Hematopoietic multipotent progenitor cell treated with erythropoietin and hydrocortisone succinate and interleukin-3 and kit ligand, for 17 days (in vitro differentiated cells): ENCODE measurements at places on chromosomes 7 and 10.

GRCh38 chr7:131629217-131629882 is 72.9 kb upstream of the PODXL start:
- no peak for DNase-seq

GRCh38 chr10:60148266-60148840 is 241.3 kb downstream of the ANK3 start:
- no peak for DNase-seq

DNA sequence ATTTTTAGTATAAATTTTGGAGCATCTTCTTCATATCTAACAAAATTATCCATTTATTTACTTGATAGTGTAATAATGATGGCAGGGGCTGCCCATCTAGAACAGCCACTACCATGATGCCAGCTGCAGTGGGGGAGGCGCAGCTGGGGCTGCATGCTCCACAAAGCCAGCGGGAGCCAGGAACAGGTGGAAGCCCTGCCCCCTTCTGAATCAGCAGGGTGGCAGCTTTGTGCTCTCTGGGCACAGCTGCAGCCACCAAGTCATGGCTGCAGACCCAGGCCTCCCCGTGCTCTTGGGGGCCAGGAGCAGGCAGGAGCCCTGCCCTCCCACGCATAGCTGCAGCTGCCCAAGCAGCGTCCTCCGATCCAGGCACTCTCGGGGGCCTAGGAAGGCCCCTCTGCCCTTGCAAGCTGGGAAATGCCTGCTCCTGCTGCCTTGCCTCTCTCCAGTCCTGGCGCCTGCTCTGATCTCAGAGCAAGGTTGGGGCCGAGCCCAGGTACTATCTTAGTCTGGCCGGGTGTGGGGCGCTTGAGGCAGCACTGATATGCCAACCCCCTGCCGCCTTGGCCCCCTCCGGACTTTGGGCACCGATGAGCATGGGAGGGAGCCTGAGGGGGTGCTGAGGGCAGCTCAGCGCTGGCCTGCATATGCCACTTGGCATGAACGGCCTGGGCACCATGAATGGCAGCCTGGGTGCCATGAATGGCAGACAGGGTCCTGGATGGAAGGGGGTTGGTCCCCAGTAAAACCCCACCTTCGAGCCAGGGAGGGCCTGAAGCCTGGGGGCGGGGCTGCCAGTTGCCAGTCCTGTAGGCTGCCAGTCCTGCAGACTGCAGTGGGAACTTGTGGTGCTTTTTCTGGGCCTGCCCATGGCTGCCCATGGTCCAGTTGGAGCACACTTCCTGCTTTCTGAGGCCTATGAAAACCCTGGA is 1110.8 kb upstream of the POT1 start:
- no peak for DNase-seq

DNA sequence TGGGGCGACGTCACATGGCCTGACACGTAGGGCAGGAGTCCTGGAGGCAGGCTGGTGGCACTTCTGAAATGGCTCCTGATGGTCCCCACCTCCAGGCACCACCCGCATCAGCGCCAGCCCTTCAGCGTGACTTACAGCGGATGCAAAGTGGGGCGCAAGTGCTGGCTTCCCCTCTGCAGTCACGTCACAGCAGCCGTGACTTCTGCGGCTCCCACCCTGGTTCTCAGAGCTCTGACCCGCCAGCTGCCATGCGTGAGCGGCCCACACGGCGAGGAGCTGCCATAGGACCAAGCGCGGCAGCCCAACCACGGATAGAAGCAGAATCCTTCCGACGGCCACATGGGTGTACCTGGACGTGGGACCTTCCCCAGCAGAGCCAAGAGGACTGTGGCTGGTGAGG is 159.0 kb downstream of the ELFN1 start:
- DNase-seq, result no peak

GRCh38 chr10:125982260-125982948 is 86.0 kb downstream of the FANK1 start:
- DNase-seq, result peak; percentile 75

GRCh38 chr10:15189133-15189885 is 20.8 kb upstream of the NMT2 start:
- no peak for DNase-seq

DNA sequence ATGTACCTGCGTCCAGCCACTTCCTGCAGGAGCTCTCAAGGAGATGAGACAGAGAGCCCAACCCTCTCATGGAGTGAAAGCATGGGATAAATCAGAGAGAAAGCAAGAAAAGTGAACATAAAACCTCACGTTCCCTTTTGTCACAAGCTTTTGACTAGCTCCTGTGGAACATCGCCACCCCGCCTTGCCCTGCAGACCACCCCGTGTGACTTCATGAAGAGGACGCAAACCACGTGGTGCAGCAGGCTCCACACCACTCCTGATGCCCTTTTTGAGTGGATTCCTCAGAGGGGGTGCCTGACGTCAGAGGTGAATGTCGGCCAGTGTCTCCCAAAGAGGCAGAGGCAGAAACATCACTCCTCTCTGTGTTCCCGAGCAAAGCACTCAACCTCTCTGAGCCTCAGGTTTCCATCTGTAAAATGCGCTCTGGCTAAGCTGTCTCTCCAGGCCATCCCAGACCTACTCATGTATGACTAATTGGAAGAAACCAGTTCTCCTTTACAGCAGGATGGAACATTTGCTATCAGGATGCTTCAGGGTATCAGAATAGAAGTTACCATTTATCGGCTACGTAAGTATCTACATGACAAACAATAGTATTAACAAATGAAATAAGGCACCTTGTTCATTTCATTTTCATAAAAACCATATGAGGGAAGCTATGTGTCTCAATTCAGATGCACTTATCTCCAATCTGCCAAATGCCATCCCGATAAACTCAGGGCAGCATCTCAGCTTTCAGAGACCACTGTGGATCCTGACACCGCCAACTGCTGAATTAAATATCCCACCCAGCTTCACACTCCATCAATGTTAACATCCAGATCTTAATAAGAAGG is 5.3 kb downstream of the ZNF488 start:
- DNase-seq, result no peak

DNA sequence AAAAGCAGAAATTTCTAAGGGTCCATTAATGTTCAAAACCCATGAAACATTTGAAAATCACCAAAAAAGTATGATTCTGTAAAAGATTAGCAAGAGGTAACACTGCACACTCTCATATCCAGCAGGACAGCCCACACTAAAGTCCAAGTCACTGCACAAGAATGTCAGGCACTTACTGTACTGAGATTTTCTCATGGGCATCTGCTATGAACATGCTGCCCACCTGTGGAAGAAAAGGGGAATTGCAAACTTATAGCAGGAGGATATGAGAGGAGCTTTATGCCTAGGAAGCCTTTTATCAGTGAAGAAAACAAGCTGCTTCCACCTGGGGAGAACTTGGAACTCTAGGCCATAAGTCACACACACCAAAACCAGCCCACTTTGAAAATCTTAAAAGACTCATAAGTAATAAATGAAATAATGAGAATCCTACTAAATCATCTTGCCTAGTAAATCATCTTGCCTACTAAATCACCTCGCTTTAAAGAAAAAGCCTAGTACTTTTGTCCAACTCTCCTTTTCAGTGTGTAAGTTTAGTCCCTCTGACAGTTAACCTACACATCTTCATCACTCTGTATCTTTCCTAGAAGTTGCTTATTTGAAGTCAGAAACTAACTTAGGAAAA is 46.1 kb downstream of the ARMH3 start:
- peak; percentile 88 for DNase-seq

DNA sequence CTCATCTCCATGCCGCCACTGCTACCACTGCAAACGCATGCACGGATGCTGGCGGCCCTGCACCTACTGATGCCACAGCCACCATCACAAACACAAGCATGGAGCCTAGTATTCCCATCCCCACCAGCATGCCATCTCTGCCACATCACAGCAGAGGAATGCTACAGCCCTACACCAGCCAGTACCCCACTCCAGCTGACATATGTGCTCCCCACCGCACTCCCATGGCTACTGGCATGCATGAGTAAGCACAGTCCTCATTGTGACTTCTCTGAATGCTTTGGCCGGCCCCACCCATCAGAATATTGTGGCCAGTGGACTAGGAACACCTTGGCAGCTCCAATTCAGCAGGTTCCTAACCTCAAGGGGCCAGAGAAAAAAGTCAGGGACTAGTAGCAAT is 705.5 kb downstream of the POM121L12 start:
- no peak for DNase-seq

- no peak for DNase-seq
Observed at GRCh38 chr10:83612050-83612449, 527.3 kb upstream of the GHITM start.

DNA sequence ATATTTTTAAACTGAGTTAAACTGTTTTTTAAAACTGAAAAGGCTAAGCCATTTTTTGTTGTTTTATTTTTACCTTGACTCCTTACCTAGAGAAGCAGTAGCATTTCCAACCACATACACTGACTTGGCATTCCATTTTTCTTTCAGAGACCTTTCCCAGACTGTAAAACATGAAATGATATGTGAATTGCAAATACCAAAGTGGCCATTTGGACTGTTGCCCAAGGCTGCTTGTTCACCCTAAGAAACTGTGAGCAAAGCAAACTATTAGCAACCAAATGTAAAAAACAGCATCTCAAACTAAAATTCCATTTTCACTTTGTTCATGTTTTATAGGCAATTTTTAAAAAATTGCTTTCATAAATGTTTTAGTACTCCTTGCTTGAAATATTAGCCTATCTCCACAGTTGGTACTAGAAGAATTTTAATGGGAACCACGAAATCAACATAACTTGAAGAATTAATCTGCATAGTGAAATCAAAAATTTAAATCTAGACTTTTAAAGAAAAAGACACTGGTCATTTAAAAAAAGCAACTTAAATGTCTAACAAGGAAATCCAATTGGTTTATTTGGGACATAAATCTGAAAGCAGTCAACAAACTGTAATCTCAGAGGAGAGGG is 10.8 kb downstream of the UROS start:
- peak; percentile 50 for DNase-seq

GRCh38 chr7:101838837-101839483 is 21.5 kb downstream of the CUX1 start:
- DNase-seq, result no peak

DNA sequence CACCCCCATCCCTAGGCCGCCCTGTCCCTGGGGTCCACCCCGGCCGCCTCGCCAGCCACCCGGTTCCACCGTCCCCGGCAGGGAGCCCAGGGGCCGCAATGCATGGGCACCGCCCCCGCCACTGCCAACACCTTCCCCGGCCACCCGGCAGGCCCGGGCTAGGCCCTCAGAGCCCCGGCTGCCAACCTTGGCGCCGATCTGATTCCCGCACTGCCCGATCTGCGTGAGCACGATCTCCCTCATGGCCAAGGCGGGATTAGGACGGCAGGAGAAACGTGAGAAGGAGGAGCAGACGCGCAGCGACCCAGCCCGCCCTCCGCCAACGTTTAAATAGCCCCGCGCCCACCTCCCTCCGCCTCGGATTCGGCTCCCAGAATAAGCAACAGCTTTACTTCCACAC is at the start of gene TUBB8:
Gene TUBB8, minus strand, starts transcription at position 301 of the 400 bp plus-strand sequence. Its CDS starts 58 bp downstream, at position 243.
- DNase-seq, result no peak

DNA sequence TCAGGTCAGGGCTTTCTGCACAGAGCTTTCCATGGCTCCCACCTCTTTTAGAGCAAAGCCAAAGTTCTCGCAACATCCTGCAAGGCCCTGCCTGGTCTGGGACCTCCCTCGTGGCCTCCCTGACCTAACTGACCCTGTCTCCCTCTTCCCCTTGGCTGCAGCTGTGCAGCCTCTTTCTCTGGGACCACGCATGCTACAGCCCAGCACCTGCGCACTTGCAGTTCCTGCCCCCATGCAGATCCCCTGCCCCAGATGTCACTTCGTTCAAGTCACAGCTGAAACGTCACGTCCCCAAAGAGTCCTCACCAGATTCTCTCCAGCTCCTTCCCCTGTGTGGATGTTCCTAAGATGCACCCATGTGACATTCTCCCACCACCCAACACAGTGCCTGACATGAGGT is 61.2 kb upstream of the ZNF716 start:
- no peak for DNase-seq

- DNase-seq, result no peak
Observed at GRCh38 chr7:128708824-128709223, 30.3 kb upstream of the CALU start.

GRCh38 chr7:27670676-27671075 is 8.0 kb upstream of the HIBADH start:
- no peak for DNase-seq

GRCh38 chr7:130874071-130874915 is 140.3 kb upstream of the KLF14 start:
- DNase-seq, result no peak

DNA sequence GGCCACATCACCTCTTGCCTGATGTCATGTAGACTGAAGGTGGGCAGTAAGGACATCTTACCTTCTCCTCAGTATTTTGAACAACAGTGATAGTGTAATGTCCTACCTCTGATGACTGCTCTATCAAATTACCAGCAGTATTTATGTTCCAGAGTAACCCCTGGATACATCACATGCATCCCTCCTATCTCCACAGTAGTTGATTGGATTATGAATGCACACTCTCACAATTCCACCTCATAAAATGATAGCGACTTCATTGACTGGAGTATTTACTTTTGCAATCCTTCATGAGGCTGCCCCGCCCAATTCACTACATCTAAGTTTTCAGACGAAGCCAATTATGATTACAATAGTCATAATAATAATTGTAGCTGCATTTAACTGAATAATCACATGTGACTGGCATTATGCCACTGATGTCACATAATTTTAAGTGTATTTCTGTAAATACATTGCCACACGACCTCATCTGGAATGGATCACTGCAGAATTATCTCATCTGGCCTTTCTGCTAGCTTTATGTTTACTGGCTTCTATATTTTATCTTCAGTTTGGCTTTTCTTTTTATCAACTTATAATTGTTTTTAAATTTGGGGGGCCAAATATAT is 268.9 kb downstream of the SLC25A13 start:
- no peak for DNase-seq

DNA sequence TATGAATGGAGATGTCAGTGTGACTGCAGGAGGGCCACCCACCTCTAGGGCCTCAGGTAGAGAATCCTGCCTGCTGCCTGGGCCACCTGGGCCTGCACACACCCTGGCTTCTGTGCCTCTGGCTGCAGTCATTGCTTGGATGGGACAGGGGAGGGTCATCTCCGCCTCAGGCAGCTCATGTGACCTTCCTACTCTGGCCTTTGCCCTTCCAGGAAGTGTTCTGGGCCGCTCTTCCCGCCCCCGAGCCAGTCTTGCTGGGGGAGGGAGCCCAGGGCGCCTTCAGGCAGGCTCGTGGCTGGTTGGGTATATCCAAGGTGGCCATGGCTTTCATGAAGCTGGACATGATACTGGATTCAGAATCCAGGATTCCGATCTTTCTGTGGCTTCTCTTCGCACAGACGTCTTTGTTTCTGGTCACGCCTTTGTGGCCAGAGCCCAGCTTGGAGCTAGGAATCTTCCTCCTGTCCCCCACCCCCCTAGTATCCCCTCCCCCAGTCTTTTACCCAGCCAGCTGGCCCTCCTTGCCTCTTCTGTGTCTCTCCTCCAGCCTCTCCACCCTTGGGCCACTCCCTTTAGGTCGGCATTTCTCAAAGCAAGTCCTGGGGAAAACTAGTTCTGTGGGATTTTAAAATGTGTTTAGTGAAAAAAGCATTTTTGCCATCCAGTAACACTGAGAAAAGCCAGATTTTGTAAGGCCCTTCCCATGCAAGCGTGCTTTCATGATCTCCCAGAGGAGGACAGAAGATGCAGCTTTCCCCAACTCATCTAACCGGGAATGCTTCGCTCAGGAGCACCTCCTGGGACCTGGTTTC is 119.6 kb downstream of the ZMIZ1 start:
- DNase-seq, result no peak

- no peak for DNase-seq
Observed at GRCh38 chr7:116576350-116577319, 51.8 kb downstream of the CAV1 start.

GRCh38 chr7:3955751-3956696 is 655.0 kb downstream of the SDK1 start:
- no peak for DNase-seq
